ENCODE measurements at places on chromosomes 16 and 17.

DNA sequence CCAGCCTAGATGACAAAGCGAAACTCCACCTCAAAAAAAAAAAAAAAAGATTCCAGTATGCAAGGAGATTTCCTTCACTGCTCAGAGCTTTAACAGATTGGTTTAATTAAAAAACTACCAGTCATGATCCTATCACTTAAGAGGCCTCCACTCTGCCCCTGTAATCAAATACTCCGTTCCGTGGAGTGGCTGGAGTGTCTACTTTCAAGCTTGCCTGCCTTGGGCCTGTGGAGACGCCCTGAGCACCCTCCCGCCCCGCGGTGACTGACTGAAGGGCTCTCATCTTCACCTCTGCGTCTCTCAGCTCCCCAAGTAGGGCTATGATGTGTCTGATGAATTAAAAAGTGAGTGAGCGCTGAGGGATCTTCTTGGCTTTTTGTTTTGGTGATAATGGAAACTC, 25.3 kb upstream of the TRPV3 start:
- DNase-seq, result no peak

DNA sequence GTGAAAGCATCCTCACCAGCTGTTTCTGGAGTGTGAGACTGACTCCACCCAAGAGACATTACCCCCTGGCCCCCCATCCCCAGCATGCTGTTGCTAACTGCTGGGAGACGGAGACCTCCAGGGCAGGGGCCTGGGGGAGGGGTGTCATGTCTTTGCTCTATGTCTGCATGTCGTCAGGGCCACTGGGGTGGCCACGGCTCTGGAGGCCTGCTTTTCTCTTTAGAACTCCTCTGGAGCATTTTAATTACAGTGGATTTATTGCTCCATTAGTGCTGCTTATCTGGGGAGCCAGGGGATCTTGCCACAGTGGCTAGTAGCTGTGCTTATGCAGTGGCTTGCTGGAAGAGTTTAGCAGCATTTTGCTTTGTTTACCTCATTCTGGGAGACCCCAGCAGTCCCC, 32.3 kb downstream of the CLEC16A start:
- no peak for DNase-seq

GRCh38 chr17:43868226-43868994, 21.4 kb downstream of the CD300LG start:
- DNase-seq, result no peak

- no peak for DNase-seq
These were observed 6.9 kb downstream of the KCNJ16 start for GRCh38 chr17:70081885-70082284.

- DNase-seq, result no peak
These were observed 48.1 kb downstream of the MYO18A start for GRCh38 chr17:29131814-29132682.

DNA sequence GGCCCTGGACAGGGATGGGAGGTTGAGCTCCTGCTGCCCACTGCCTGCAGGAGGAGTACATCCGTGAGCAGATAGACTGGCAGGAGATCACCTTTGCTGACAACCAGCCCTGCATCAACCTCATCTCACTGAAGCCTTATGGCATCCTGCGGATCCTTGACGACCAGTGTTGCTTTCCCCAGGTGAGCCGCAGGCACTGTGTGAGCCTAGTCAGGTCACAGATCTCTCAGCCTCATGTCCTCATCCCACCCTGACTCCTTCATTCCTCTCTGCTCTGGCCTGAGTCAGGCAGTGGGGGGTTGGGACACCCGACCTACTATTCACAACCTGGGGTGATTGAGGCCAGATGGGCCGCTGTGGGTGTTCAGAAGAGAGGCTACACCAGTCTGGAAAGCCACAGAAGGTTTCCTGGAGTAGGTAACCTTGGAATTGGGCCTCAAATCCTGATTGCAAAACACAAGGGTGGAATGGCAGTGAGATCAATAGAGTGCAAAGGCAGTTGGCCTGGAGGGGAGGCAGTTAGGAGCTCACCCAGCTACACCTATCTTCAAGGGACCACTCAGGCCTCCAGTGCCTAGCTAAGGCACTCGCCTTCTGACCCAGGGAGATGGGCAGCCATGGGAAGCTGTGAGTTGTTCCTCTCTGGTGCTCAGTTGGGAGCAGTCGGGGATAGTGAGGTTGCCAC, 29.7 kb downstream of the MYO15A start:
- DNase-seq, result no peak

- no peak for DNase-seq
These were observed 1.6 kb downstream of the SUMO2 start for GRCh38 chr17:75181110-75181509.

DNA sequence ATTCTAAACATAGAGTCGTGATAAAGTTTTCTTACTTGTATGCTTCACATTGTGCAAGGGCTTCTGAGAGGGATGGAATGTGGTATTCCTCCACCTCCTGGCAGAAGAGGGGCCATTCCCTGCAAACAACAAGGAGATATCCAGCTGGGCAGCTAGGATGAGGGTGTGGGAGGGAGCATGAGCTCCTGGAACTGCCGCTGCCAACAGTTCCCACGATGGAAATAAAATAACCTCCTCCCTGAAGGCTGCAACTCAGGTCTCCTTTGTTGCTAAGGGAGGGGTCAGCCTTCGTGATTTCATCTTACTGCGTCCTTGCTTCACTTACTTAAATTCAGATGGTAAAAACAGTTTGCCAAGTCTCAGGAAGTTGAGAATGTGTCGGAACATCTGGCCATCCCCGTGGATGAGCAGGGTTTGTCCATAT, 15.6 kb downstream of the PLEKHG4 start:
- DNase-seq, result no peak

- no peak for DNase-seq
These were observed 11.2 kb downstream of the CASC3 start for GRCh38 chr17:40151414-40151963.

DNA sequence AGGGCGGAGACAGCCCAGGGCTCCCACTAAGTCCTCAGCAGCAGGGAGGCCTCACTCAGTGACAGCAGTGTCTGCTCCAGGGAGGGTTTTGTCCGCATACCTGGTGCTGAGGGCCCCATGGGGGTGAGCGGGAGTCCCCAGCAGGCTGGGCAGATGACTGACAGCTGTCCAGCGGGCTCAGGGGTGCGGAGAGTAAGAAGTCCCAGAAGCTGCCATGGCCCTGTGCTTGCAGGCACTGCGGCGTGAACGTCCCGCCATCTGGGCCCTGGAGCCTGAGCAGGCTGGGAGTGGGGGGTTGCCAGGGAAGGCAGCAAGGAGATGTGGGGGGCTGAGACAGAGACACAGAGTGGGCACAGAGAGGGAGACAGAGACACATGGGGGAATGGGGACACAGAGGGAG, 20.1 kb downstream of the CACNA1G start:
- no peak for DNase-seq

DNA sequence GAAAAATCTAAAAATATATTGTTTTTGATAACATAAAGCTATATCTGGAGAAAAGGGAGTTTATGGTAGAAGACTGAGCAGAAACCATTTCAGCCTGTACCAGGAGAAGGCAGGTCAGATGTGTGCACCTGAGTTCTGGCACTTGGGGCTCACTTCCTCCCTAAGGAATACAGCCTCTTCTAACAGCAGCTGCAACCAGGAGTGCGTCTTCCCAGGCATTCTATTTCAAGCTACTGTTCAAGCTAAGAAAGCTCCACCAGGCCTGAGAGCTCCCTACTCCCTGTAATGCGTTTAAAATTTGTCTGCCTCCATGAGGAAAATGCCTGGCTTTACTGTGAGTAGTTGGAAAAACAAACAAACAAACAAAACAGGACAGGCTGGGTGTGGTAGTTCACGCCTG, 96.1 kb downstream of the ZNF778 start:
- no peak for DNase-seq

- DNase-seq, result no peak
These were observed 134.9 kb downstream of the CCT6B start for GRCh38 chr17:34826332-34826731.

DNA sequence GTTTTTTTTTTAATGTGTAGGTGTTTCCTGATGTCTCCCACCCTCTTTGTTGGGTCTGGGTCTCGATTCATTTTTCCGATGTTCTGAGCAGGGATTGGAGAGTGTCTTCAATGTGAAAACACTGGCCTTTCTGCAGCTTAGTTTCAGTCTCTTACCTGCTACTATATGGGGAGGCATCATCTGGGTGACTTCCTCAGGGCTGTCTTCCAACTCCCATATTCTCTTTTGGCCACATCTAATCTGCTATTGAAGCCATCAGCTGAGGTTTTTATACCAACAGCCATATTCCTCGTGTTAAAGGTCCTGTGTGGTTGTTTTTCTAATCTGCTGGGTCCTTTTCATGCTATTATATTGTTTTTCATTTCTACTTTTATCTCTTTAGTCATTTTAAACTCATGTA, 13.2 kb upstream of the SSTR5 start:
- DNase-seq, result no peak

DNA sequence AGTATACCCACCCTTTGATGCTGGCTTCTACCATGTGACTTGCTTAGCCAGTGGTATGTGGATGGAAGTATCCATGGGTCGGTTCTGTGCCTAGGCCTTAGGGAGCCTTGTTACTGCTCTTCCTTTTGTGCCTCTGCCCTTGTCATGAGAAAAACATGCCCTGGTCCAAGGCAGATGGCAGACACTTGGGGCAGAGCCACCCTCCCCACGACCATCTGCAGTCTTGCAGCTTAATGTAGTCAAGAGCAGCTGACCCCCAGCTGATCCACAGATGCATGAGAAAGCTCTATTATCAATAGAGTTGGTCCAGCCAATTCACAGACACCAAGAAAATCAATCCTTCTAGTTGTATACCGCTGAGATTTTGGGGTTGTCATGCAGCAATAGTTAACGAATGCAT, 95.7 kb downstream of the SLC39A11 start:
- no peak for DNase-seq

GRCh38 chr17:29189355-29189754, 9.2 kb upstream of the MYO18A start:
- DNase-seq, result no peak

- DNase-seq, result no peak
These were observed 50.8 kb downstream of the AKAP1 start for GRCh38 chr17:57135789-57136291.

DNA sequence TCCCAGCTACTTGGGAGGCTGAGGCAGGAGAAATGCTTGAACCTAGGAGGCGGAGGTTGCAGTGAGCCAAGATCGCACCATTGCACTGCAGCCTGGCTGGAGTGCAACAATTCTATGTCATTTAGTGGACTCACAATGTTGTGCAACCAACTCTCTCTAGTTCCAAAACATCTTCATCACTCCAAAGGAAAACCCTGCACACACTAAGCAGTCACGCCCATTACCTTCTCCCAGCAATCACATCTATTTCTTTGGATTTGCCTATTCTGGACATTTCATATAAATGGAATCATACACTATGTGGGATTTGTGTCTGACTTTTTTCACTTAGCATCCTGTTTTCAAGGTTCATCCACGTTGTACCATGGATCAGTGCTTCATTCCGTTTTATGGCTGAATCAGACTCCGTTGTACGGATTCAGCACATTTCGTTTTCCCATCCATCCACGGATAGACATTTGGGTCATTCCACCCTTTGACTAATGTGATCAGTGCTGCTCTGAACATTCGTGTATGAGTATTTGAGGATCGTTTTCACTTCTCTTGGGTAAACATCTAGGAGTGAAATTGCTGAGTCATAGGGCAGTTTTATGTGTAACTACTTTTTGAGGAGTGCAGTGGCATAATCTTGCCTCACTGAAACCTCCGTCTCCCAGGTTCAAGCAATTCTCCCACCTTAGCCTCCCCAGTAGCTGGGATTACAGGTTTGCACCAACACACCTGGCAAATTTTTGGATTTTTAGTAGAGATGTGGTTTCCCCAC, 45.4 kb upstream of the EMP2 start:
- no peak for DNase-seq

DNA sequence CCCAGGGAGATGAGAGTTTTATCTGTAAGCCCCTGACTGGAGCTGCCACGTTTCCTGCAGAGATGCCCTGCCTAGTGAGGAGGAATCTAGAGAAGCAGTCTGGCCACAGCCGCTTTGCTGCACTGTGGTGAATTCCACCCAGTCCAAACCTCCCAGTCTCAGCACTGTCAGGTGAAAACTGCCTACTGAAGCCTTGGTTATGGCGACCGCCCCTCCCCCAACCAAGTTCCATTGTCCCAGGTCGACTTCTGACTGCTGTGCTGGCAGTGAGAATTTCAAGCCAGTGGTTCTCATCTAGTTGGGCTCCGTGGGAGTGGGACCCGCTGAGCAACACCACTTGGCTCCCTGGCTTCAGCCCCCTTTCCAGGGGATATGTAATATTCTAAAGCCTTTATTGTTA, 10.2 kb upstream of the LYZL6 start:
- DNase-seq, result no peak

DNA sequence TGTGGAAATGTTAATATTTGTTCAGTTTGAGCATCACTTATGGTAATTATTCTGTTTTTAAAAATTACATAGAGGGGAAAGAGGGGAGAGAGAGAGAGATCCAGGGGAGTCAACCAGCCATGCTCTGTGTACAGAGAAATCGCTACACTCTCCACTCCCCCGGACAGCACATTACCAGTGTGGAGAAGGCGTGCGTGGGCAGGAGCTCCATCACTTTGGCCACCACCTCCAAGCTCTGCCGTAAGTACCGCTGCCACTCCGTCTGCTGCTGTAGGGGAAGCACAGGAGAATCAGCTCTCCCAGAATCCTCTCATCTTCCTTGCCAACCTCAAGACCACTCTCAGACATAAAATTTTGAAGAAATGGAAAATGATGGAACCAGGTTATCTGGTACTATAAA, 70.2 kb upstream of the GSG1L start:
- no peak for DNase-seq

DNA sequence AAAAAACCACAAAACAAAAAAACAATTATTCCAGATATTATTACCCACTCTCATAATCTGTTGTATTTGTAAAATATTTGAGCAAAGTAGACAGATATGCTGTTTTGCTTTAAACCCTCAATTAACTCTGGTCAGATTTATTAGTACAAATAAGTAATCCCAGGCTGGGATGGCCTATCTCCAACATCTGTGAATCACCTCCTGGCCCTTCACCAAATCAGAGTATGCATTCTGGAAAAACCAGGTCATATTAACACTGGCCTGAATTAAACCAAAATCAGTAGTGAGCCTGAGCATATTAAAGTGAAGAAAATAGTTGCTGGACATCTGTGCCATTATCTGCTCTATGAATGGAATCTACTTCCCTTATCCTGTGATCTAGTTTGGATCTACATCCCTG, 41.0 kb downstream of the STAT3 start:
- no peak for DNase-seq

DNA sequence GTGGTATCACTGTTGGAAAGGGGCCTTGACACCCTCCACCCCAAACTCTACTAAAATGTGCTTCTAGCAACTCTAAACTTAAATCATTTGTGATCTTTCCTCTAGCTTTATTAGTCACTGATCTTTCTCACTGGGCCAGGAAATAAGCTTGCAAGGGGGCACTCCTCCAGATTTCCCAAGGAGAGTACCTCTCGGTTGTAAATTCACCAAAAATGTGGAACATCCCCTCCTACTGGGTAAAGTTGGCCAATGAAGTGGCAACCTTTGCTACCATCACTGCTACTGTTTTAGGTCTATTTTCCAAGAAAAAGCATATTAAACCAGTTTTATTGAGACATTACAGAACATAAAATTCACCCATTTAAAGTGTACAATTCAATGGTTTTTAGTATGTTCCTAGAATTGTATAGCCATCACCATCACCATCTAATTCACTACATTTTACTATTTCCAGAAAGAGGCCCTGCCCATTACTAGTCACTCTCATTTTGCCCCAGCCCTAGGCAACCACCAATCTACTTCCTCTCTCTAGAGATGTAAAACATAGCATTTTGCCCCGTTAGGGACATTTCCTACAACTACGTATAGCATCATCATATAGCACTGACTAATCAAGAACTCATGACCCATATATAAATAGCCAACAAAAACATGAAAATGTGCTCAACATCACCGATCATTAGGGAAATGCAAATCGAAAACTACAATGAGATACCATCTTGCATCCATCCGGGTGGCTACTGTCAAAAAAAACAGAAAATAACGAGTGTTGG, 44.6 kb upstream of the ADCY9 start:
- no peak for DNase-seq

Measured in C1 segment of cervical spinal cord (tissue), 14 donors.